Thoracic aorta (tissue), 2 donors: ENCODE measurements at places on chromosomes 11 and 22.

DNA sequence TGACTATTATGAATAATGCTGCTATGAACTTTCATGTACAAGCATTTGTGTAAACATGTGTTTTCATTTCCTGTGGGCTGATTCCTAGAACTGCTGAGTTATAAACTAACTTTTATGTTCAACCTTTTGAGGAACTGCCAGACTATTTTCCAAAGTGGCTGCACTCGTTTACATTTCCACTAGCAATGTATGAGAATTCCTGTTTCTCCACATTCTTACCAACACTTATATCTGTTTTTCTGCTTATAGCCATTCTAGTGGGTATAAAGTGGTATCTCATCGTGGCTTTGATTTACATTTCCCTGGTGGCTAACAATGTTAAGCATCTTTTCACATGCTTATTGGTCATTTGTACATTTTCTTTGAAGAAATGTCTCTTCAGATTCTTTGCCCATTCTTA, 35.2 kb upstream of the SCUBE2 start:
- no peak for DNase-seq

DNA sequence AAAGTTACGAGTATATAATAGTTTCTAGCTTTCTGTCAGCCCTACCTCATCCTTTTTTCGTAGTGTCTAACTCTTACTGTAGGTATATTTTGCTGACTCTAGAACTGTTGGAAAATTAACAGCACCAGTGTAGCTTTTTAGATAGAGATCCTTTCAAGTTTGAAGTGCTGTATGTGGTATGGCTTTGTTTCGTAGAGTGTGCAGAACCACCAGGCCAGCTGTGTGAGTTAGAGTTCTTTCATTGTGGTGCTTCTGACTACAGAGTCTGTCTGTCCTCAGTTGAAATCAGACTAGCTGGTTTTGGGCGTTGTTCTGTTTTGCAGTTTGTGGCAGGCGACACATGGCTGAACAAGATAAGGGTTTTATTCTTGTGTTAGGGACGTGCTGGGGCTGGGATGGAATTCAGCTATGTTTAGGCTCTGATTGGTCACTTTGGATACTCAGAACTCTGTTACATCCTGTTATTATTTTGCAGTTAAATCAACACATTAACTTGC, 3.2 kb downstream of the ARHGEF12 start:
- no peak for DNase-seq

DNA sequence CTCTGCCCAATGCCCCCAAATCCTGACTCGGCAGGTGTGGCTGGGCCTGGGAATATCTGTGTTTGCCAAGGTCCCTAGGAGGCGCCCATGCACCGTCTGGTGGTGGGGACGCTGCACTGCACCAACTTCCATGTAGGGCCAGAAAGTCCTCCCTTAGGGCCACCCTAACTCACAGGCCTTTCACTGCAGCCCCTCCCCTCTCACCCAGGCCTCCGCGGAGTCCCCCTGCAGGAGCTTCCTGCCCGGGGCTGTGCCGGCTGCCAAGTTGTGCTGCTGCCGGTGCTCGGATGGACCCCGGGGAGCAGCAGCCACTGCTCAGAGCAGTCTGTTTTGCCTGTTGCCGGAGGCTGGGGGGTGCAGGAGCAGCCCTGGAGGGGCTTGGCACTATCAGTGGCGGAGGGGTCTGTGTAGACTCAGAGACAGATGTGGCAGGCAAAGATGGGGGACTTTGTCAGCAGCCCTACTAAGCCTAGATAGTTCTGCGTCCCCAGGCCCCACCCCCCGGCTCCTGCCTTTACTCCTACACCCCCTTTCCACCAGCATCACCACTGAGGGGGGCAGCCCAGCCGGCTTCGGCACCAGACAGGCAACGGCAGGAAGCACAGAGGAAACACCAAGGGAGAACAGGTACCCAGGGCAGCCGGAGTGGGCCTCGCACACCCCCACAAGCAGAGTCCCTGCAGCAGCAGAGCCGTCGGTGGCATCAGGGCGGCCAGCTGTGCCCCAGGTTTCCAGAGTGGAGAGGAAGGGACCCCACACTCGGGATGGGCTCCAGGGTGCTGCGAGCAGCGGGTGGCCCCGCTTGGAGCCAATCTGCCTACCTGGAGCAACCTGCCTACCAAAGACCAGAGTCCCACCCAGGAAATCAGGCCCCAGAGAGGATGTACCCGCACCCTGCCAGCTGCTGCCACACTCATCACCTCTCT, 124.3 kb downstream of the TRIM29 start:
- no peak for DNase-seq

DNA sequence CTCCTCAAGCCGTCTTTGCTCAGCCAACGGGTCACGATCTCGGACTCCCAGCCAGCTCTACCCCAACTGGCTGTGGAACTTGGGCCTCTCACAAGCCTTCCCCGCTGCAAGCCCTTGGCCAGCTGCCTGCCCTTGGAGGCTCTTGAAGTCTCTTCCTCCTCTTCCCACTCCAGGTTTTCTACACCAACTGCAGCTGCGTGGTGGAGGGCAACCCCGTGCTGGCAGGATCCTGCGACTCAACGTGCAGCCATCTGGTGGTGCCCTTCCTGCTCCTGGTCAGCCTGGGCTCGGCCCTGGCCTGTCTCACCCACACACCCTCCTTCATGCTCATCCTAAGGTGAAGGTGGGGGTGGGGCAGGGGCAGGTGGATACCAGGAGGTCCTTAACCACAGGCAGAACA, 40.5 kb upstream of the TPBGL start:
- DNase-seq, result no peak

DNA sequence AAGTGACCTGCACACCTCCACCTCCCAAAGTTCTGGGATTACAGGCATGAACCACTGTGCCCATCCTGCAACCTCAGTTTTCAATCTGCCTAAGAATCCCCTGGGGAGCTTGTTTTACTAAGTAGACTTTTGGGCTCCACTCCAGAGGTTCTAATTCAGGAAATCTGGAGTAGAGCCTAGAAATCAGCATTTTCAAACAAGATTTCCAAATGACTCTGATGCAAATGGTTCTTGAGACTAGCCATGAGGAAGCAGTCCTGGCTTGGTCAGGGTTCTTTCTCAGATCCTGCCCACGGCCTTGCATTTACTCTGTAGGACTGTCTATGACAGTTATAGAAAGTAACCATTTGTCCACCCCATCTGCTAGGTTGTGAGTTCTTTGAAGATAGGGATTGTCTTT, 1.6 kb upstream of the KCNE3 start:
- DNase-seq, result no peak

DNA sequence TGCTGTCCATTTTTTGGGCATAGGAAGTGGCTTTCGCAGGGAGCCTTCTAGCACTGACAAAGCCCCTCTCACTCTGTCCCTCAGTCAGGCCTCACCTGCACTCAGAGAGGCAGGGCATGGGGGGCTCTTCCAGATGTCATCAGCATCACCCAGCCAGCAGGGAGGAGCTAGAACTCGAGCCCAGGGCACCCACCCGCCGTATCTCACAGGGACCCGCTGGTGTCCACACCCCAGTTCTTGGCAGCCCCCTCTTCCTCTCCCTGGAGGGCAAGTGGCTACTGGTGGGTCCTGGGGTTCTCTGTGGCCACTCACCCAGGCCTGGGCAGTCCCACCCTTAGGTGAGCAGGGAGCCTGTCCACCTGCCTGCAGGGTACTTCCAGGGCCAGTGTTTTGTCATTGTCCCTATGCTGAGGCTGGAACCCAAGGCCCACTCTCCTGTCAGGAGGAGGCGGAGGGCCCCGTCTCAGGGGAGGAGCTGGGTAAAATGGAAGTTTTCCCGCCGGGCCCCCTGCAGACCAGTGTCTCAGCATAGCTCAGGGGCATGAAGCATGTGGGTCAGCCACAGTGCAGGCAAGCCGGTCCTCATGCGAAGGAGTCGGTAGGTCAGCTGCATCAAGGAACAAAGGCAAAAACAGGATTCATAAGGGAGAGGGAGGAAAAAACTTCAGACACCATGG, 21.8 kb downstream of the MYO7A start:
- no peak for DNase-seq

- DNase-seq, result no peak
Measured at GRCh38 chr11:103648670-103649400, 387.6 kb upstream of the DDI1 start.

GRCh38 chr11:33753304-33753967, 17.2 kb upstream of the CD59 start:
- DNase-seq, result no peak
